ENCODE measurements at places on chromosomes 16 and 17. TPM values are rescaled to one million over a fixed set of nuclear protein-coding genes. Genes with fewer than 3 reads are reported as not detected.

Gene NHLRC4
- total RNA-seq: 2.1 TPM

- H3K4me3 ChIP-seq: no peak overlapping the region
- no peak for DNase-seq
- no peaks in the 10 kb centered on the region for H3K27me3 ChIP-seq
- no peaks in the 10 kb centered on the region for H3K4me1 ChIP-seq
- no peak overlapping the region for H3K27ac ChIP-seq
- no peaks in the 10 kb centered on the region for H3K36me3 ChIP-seq
Measured at GRCh38 chr17:10166176-10166935, 32.0 kb downstream of the GAS7 start.

DNA sequence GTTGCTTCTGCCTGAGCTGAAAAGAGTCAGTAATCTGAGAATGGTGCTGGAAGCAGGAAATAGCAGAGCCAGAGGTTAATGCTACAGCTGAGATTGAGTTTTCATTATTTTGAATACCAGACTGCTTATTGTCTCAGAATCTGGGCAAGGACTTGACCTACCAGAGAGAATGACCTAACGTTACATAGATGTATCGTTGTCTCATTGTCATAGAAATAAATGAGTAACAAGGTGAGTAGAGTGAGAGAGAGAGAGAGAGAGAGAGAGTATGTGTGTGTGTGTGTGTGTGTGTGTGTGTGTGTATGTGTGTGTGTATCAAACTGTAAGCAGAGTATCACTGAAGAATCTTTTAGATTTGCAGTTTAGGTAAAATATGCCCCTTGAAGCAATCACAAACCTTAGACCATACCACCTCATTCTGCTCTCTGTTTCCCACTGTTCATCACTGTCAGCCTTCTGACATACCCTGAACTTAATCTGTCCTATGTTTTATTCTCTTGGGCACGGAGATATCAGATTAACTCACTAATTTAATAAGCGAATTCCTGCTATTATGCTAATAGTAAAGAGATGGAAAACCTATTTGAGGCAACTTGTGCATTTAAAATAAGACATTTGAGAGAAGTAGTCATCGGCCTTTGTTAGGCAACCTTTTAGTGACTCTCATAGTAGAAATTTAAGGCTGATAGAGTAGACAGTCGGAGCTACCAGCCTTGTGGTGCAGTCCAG is 87.8 kb downstream of the CYB561 start:
- H3K27ac ChIP-seq: peak overlapping the region; percentile 35
- peaks cover 17% of the 10 kb centered on the region for H3K4me1 ChIP-seq
- no peak overlapping the region for H3K4me3 ChIP-seq
- H3K27me3 ChIP-seq: no peaks in the 10 kb centered on the region

DNA sequence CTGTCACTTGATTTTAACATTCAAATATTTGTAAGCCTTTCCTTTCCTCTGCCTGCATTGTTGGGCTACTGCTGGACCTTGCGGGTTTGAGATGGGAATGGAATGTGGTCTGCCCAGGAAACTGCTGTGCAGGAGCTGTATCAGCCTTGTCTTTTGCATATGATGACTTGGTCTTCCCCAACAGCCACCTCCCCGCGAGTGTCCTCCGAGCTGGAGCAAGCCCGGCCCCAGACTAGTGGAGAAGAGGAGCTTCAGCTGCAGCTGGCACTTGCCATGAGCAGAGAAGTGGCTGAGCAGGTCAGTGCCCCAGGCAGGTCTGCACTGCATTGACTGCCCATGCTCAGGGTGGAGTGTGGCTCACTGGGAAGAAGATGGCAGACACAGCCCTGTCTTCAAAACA is 52.8 kb downstream of the B9D1 start:
- no peak overlapping the region for H3K27ac ChIP-seq
- H3K27me3 ChIP-seq: no peaks in the 10 kb centered on the region
- H3K4me1 ChIP-seq: peaks cover 2% of the 10 kb centered on the region
- no peak overlapping the region for H3K4me3 ChIP-seq

DNA sequence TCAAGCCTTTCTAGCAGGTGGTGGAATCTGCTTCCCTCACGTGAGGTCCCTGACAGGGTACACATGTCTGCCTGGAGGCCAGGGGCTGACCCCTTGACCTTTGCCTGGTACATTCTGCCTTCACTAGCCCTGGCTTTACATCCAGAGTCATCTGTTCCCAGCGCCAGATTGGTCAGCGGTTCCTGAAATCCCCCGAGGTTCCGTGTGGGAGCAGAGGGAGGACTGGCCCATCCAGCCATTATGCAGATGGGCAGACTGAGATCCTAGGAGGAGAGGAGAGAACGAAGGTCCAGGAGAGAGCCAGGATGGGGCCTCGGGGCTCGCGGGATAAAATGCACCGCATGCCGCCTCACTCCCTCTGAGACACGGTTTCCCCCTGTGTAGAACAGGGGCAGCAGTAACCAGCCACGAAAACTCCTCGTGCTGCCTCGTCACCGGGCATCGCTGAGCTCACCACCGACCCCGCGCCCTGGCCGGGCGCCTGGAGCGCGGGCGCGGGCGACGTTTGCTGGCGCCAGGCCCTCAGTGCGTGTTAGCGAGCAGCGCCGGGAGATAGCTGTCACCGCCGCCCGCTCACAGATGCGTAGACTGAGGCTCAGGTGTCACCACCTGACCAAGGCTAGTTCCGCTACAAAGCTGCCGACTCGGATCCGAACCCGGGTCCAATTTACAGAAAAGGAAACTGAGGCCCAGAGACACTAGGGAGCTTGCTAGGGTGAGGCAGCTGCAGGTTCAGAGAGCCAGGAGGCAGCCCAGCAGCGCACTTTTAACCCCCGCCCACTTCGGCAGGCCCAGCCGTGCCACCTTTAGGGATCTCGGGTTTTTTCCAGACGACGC is 811 bp upstream of the MAP2K3 start:
- peak; percentile 58 for DNase-seq
- H3K27me3 ChIP-seq: no peaks in the 10 kb centered on the region
- H3K27ac ChIP-seq: peak overlapping the region; percentile 96
- H3K4me3 ChIP-seq: peak overlapping the region; percentile 26
- H3K36me3 ChIP-seq: peaks cover 4% of the 10 kb centered on the region
- H3K4me1 ChIP-seq: peaks cover 41% of the 10 kb centered on the region

DNA sequence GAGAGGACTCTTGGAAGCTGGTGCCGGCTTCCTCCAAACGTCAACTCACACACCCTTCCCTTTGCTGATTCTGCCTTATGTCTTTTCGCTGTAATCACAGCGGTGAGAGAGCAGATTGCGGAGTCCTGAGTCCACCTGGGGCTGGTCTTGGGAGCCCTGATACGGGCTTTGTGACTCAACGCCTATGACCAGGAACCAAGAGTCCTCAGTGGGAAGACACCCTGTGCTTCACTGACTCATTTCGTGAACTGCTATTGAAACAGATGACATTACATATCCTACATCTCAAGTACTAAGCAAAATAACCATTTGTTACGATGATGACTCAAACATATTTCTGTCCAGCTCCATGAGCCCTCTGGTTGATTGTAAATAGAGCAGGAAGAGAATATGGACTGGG is 90.7 kb upstream of the CREBBP start:
- DNase-seq: peak; percentile 96
- H3K27me3 ChIP-seq: no peaks in the 10 kb centered on the region
- no peak overlapping the region for H3K4me3 ChIP-seq
- no peaks in the 10 kb centered on the region for H3K4me1 ChIP-seq
- no peak overlapping the region for H3K27ac ChIP-seq
- H3K36me3 ChIP-seq: peaks cover 4% of the 10 kb centered on the region

- no peaks in the 10 kb centered on the region for H3K36me3 ChIP-seq
- H3K4me3 ChIP-seq: no peak overlapping the region
- DNase-seq: peak; percentile 39
- peaks cover 17% of the 10 kb centered on the region for H3K4me1 ChIP-seq
Measured at GRCh38 chr17:49104511-49105074, 28.0 kb upstream of the B4GALNT2 start.

DNA sequence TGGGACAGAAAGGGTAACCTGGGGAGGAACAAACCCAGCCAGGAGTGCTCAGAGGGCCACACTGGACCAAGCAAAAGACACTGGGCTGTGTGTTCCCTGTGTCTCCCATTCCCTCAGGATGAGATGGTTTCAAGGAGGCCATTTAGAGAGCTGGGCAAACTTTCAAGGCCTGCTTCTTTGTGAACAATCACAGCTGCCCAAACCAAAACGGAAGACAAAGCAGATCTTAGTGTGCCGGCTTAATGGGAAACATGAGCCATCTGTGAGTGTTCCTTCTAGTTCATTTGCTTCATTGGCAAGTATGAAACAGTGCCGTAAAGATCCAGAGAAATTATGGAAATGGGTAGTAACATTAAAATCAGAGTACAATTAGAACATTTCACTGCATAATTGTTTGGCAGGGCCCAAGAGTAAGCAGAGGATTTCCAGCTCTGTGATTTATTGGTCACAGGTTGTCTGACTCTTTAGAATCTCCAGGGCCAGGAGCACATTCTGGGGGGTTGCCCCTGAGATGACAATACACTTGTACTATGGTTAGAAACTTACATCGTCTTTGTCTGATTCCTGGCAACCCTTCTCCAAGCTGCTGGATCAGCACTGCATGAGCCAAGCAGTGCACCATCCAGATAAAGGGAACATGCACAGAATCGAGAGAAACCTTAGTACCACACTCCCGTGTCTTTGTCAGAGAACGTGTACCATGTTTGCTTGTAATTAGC is 412.1 kb downstream of the RBFOX1 start:
- H3K27ac ChIP-seq: no peak overlapping the region
- no peak overlapping the region for H3K4me3 ChIP-seq
- DNase-seq: no peak
- no peaks in the 10 kb centered on the region for H3K4me1 ChIP-seq
- no peaks in the 10 kb centered on the region for H3K27me3 ChIP-seq
- no peaks in the 10 kb centered on the region for H3K36me3 ChIP-seq

DNA sequence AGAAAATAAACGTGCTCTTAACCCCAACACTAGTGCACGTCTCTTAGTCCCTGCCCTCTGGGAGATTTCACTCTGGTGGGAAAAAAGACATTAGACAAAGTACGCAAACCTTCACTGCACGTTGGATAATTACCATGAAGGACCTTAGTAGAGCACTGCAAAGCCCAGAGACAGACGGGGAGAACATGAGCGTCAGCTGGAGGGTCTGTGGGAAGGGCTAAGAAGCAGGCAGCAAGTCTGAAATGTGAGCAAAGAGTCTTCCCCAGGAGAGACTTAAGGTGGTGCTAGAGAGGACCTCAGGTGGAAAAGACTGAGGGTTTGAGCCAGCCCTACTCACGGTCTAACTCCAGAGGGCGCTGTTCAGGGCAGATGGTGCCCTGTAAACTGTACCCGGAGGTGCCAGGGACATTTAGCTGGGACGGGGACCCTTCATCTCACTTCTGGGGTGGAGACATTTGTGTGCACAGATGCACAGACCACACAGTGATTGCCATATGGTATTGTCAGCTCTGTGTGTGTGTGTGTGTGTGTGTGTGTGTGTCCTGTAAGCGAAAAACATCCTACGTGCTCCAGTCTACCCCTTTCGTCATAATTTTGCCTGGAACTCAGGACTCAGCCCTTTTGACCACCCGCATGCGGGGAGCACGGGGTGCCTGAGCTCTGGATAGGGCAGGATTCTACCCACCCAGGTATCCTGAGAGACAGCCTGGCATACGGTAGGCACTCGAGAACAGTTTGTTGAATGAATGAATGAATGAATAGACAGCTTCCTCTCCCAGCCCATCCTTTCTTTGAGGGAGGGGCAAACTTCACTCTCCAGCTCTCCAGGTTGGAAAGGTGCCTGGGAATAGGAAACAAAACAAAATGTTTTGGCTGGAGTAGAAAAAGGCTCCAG is 10.1 kb upstream of the STAC2 start:
- DNase-seq: peak; percentile 53
- H3K36me3 ChIP-seq: no peaks in the 10 kb centered on the region
- H3K27me3 ChIP-seq: peaks cover 7% of the 10 kb centered on the region
- no peak overlapping the region for H3K4me3 ChIP-seq

DNA sequence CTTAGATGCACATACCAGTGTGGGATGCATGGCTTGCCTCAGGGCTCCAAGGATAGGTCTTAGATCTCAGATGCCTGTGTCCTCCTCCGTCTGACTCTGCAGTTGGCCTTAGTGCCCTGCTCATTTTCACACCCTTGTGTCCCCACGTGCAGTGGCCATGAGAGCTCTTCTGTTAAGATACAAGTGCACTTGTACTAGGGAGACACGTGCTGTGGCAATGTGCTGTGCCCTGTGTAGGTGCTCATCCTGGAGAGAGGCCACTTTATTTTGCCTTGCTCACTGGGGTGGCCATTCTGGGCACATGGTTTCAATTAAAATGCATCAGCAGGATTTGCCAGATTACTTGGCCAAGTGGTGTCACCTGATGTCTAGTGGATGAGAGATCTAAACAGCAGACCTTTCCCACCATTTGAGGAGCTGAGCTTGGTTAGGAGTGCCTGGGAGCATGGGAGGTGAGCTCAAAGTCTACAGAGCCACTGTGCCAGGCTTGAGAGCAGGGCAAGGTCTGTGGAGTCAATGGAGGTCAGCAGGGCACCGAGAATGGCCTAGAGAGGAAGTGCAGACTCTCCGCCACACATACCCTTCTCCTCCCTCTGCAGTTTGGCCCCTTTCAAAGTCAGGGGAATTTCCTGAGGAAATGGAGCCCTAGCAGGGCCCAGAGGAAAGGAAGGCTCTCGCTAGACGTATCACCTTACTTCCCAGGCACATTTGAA is 25.2 kb upstream of the SMPD3 start:
- no peaks in the 10 kb centered on the region for H3K4me1 ChIP-seq
- H3K27ac ChIP-seq: no peak overlapping the region
- DNase-seq: no peak
- H3K27me3 ChIP-seq: peaks cover 4% of the 10 kb centered on the region

DNA sequence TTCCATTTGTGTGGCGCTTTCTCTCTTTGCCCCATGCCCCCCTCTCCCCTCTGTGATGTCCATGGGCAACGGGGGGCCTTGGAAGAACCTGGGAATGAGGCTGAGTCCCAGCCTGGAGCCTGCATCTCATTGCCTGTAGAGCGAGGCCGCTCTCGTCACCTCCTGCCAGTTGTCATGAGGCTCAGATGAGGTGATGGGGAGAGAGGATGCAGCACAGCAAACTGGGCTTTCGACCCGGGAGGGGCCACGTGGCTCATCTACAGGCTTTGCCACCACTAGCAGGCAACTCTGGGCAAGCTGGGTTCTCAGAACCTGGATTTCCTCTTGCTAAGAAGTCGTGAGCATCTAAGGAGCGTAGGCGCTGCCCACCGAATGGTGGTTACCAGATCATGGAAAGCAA is 31.9 kb upstream of the CREBBP start:
- H3K4me3 ChIP-seq: no peak overlapping the region
- H3K4me1 ChIP-seq: no peaks in the 10 kb centered on the region
- peaks cover 3% of the 10 kb centered on the region for H3K27me3 ChIP-seq
- H3K27ac ChIP-seq: no peak overlapping the region

Gene HS3ST3A1
- 28.5 TPM for total RNA-seq

DNA sequence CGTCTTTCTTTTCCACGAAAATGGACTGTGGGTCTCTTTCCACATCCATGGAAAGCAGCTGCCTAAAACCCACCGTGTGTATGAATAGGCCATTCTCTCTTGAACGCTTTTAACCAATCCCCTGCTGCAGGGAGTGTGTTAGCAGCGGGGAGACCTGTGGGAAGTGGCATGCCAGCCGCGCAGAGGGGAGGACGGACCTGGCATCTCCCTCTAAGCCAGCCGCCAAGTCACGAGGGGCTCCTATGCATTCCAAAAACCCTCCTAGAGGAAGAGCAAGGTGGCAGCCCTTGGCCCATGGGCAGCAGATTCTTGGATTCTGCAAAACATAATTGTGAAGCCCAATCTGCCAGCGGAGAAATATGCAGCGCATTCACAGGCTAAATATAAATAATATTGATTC is 15.4 kb downstream of the RBFOX3 start:
- DNase-seq: no peak
- no peaks in the 10 kb centered on the region for H3K27me3 ChIP-seq
- no peaks in the 10 kb centered on the region for H3K4me1 ChIP-seq
- no peaks in the 10 kb centered on the region for H3K36me3 ChIP-seq
- H3K27ac ChIP-seq: no peak overlapping the region
- H3K4me3 ChIP-seq: no peak overlapping the region

Gene TM4SF5
- not detected for total RNA-seq

- no peaks in the 10 kb centered on the region for H3K27me3 ChIP-seq
- H3K27ac ChIP-seq: no peak overlapping the region
- peak; percentile 82 for DNase-seq
- no peaks in the 10 kb centered on the region for H3K36me3 ChIP-seq
Measured at GRCh38 chr16:67296420-67296819, 17.1 kb downstream of the PLEKHG4 start.

Measured in fibroblast of lung (primary cell).